NCI-H1694 (cell line): ENCODE measurements at places on chromosomes 3 and 15.

DNA sequence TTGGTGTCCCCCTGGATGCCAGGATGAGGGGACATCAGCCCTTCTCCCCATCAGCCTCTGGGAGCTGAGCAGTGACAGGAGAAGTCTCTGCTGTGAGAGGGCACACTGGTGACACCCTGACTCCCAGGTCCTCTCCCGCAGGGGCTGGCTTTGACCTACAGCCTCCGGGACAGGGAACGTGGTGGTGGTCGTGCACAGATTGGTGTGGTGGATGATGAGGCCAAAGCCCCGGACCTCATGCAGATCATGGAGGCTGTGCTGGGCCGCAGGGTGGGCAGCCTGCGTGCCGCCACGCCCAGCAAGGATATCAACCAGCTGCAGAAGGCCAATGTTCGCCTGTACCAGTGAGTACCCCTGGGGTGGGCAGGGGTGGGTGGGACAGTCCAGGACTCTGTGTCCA, 6.8 kb downstream of the VILL start:
- no peak for DNase-seq

GRCh38 chr3:183300996-183301562, 48.0 kb downstream of the B3GNT5 start:
- no peak for DNase-seq

GRCh38 chr3:100403362-100404249, 2.3 kb downstream of the LNP1 start:
- no peak for DNase-seq

DNA sequence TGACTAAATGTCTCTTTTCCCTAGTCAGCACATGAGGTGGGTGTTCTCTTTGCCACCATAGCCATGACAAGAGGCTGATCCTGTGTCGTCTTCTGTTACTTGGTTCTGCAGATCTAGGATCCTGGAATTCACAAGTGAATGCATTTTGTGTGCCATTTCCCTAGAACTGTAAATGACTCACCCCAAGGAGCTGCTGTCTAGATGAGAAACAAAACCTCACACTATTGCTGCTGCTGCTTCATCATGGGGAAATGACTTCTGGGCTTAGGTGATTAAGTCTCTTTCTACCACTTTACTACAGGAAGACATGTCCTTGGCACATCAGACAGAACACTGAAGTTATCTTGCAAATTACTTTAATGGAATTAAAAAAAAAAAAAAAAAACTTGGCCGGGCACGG, 54.9 kb downstream of the SLCO3A1 start:
- no peak for DNase-seq

DNA sequence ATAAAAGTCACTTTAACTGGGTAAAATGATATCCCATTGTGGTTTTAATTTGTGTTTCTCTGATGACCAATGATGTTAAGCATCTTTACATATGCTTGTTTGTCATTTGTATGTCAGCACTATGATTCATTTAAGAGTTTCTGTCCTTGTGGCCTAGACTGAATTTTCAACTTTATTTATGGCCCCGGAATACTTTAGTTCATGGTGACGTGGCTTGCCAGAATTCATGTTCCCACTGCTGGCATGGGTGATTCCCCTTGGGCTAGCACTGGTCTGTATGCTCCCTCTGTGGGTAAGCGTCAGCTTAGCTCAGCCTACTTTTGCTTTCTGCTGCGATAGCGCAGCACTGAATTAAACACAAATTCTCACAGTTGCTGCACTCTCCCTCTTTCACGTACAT, 436.3 kb upstream of the SGO1 start:
- no peak for DNase-seq

- no peak for DNase-seq
Measured at GRCh38 chr3:119258915-119259314, 18.2 kb upstream of the B4GALT4 start.

DNA sequence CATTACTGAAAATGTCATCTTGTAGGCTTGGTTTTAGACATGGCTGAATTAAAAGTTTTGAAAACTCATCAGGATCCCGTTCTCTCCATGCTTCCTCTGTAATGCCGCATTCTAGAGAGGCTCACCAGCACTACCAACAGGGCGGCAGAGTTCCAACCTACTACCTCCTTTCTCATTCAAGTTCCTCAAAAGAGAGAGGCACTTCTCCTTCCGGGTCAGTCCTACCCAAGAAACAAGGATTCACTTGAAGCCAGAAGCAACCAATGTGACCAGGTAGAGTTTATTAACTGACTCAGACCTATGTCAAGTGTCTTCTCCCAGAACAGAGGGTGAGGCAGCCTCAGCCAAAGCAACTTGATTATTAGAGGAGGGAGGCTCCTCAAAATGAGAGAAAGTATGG, 59.8 kb upstream of the GYG1 start:
- no peak for DNase-seq

GRCh38 chr3:23594894-23595670, 210.7 kb upstream of the UBE2E1 start:
- DNase-seq, result no peak

- no peak for DNase-seq
Measured at GRCh38 chr3:182567700-182568099, 225.6 kb upstream of the ATP11B start.
